Stimulated activated CD8-positive, alpha-beta memory T cell treated with anti-CD3 and anti-CD28 coated beads, Interleukin-7, amount 100 ng/mL, for 4 hours (primary cell): ENCODE measurements at places on chromosomes 7 and 10.

DNA sequence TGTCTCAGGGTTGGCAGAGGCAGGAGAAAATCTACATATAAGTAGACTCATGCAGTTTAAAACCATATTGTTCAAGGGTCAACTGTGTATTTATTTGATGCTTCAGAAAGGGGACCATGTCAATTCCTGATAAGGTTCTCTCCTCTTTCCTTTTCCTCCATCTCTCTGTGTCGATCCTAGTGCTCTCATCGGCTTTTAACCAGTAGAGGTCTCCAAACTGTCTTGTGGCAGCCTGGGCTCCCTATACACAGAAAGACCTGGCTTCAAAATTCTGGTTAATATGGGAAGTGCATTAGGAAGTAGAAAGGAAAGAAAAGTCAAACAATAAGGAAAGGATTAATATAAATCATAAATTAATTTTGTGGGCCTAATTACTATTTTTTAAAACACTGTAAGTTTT, 304.4 kb upstream of the C7orf33 start:
- DNase-seq: no peak

DNA sequence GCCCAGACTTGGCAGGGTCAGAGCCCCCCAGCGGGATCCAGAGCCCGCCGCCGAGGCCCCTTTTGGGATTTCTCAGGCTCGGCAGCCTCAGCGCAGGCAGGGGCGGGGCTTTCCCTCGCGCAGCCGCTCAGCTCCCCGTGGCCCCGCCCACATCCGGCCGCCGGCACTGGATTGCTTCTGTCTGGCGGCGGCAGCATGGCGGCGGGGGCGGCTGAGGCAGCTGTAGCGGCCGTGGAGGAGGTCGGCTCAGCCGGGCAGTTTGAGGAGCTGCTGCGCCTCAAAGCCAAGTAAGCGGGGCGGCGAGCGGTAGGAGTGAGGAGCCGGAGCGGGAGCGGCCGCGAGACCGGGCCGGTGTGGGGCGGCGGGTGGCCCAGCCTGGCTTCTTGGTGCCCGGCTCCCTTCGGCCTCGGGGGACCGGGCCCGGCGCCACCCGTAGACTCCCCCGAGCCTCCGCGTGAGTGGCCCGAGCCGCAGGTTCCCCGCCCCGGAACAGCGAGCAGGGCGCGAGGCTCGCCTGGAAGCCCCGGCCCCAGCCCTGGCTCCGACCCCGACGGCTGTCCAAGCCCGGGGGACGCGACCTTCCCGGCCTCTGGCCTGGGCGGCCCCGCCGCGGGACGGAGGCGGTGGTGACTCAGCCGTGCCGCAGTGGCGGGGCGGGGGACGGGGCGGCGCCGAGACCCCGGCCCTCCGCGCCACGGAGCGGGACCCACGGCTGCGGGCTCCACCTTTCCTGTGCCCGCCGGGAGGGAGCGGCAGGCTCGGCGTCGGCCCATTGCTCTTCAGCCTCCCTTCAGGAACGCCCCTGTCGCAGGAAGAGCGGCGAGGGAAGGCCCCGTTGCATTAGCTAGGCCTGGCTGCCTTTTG, at the start of gene GLRX3:
TSS of gene GLRX3 (plus strand) at position 166 of the 864 bp plus-strand sequence. CDS start at position 196, 30 bp downstream.
- DNase-seq: peak; percentile 75

GRCh38 chr7:15105711-15106110, 203.2 kb upstream of the DGKB start:
- DNase-seq: no peak

GRCh38 chr10:107966826-107967225, 802.3 kb upstream of the SORCS1 start:
- DNase-seq: no peak

GRCh38 chr10:60388116-60388625, 1.5 kb downstream of the ANK3 start:
- no peak for DNase-seq

DNA sequence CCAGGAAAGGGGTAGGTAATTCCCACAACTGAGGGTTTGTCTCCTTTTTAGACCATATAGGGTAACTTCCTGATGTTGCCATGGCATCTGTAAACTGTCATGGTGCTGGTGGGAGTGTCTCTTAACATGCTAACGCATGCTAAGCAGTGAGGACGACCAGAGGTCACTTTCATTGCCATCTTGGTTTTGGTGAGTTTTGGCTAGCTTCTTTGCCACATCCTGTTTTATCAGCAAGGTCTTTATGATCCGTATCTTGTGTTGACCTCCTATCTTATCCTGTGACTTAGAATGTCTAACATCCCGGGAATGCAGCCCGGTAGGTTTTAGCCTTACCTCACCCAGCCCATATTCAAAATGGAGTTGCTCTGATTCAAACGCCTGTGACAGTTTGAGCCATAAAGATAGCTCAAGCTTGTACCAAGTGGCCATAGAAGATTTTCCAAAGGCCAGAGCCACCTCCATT, 176.0 kb upstream of the NAMPT start:
- DNase-seq: no peak

GRCh38 chr7:19114551-19114855, 2.9 kb downstream of the TWIST1 start:
- no peak for DNase-seq

GRCh38 chr7:1095621-1096155, 7.8 kb downstream of the GPER1 start:
- DNase-seq: no peak

GRCh38 chr7:27150568-27151340, 1.6 kb downstream of the HOXA3 start:
- DNase-seq: peak; percentile 21

- DNase-seq: no peak
Observed at GRCh38 chr7:95951531-95951930, 179.2 kb downstream of the DYNC1I1 start.

DNA sequence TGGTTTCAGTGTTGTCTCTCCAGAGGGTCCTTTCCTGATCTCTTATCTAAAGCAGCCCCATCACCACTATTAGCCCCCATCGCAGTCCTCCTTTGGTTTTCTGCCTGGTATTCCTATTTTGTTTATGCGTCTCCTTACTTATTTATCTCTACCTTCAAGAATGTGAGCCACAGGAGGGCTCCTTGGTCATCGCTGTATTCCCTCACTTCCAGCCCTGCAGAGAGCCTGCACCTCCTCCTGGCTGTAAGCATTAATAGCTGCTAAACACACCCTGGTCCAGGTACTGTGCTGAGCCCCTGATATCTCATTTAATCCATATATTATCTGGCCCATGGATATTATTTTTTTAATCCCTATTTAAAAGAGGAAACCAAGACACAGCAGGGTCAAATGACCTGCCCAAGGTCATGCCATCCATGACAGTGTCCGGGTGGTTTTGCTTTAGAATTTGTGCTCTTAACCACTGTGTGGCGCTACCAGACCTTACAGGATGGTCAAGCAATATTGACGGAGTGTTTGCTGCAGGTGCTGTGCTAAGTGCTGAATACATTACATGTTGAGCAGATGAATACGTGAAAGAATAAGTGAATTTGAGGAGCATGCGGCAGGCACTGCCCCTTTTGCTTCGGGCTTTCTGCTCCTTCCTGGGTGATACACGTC, 227.2 kb downstream of the ADAM12 start:
- DNase-seq: no peak

- no peak for DNase-seq
Observed at GRCh38 chr7:26155531-26156375, 3.8 kb downstream of the NFE2L3 start.

DNA sequence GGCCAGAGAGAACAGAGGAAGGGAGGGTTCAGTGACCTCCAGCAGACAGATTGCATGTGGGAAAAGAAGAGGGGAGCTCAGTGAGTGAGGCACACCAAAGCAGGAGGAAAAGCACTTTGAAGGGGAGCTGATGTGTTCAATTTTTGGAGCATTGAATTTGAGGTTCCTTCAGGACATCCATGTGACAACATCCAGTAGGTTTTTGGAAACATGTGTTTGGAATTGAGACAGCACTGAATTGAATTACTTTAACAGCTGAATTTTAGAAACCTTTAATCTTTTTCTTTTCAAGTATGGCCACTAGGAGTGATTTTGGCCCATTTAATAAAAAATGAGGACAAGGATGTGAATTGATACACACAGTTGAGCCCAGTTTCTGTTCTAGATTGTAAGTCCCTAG, 101.8 kb upstream of the SEC61G start:
- no peak for DNase-seq

- DNase-seq: no peak
Observed at GRCh38 chr7:123096976-123097375, 101.5 kb upstream of the TAS2R16 start.

- no peak for DNase-seq
Observed at GRCh38 chr10:92125144-92125543, 165.7 kb downstream of the CPEB3 start.

GRCh38 chr7:91869661-91870060, 10.8 kb downstream of the MTERF1 start:
- DNase-seq: no peak

DNA sequence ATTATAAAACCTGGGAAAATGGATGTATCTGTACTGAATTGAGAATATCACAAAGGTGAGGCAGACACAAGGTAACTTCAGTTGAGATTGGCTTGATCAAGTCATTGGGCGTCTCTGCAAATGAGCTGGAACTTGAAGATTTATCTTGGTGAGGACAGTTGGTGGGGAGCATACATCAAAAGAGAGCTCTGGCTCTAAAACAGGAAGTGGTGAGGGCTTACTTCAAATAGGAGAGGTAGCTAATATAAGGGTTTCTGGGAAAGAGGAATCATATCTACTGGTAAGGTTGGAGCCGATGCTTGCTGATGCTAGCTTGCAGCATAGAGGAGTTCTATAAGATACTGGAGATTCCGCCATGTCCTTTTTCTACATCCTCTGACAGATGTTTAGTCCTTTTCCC, 39.9 kb upstream of the FGL2 start:
- no peak for DNase-seq

DNA sequence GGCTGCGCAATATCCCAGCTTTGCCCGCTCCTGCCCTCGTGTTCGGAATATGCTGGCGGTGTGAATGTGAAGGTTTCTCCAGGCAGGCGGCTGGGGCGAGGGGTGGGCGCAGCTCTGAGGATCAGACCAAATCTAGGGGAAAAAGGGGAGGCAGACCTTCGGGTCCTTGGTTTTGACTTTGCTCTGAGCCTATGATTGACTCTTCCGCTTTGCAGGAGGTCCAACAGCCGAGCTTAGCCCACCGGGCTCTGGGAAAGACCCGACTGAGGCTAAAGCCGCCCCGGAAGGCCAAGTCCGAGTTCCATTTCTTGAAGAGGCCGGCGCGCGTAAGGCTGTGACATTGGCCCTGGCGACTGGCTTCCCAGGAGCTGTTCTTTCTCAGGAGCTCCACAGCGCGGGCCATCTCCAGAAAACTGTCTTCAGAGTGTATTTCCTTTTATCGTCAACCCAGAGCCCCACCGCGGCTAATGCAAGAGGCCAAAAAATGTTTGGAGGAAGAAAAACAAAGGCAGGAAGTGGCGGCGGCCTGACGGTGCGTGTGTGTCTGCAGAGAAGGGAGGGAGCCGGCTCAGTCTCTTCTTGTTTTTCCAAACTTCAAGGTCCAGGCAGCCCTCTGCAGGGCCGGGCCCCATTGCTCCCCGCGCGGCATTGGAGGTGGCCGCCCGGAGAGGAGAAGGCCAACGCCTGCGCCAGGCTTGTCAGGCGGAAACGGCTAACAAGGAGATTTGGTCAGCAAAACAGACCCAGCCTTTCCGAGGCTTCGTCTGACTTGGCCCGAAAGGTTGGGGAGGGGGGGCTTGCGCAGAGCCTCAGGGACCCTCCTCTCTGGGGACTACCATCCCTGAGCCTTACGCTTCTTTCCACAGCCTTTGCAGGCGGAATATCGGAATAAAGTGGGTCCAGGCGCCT, 3.6 kb upstream of the HOXA11 start:
- DNase-seq: no peak

DNA sequence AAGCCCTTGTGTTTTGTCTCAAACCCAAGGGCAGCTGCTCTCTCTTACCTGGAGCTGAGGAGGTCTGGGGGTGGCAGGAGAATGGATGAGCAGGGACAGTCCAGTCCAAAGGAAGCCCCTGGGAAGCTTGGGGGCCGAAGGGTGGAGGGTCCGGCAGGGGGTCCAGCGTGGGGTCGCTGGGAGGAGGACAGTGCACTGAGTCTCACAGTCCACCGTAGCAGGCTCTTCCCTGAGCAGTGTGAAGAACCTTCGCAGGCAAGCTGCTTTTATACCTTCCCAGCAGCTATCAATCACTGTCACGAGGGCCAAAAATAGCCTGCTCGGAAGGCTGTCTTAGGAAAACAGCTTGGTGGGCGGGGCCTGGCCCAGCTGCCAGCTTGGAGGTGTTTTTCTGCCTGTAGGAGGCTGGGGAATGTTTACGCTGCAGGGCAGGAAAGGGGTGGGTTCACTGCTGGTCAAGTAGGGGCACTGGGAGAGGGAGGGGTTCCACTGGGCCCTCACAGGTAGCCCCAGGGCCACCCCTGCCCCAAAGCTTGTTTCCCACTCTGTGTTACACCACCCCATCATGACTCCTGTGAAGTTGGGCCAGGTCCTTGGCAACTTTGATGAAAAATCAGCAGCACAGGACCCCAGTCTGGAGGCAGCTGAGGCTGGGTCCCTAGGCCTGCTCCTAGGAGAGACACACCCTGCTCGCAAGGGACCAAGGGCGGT, at the start of gene DEPP1:
TSS of gene DEPP1 (minus strand) at position 240 of the 711 bp plus-strand sequence. CDS start 779 bp downstream, outside the sequence.
- no peak for DNase-seq

DNA sequence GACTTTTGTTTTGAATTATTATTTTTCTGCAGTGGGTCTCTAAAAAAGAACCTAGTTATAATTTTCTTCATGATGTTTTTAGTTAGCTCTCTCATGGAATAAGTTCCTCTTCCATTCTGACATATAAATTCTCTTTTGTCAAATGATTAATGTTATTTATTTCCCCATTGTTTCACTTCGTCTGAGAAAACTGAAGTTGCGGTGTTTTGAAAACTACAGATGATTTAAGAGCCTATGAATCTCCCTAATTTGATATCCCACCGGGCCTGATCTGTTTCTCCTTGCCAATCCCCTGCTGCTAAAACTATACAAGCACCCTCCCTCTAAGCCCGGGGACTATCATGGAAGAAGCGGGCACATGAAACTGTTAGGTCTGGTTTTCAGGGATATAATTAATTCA, 41.4 kb downstream of the HTR7 start:
- DNase-seq: no peak

GRCh38 chr10:4437791-4438190, 388.2 kb upstream of the AKR1E2 start:
- DNase-seq: no peak

- no peak for DNase-seq
Observed at GRCh38 chr7:108067844-108068243, 62.3 kb downstream of the LAMB4 start.

GRCh38 chr10:7388602-7389001, 22.2 kb downstream of the SFMBT2 start:
- DNase-seq: peak; percentile 38

DNA sequence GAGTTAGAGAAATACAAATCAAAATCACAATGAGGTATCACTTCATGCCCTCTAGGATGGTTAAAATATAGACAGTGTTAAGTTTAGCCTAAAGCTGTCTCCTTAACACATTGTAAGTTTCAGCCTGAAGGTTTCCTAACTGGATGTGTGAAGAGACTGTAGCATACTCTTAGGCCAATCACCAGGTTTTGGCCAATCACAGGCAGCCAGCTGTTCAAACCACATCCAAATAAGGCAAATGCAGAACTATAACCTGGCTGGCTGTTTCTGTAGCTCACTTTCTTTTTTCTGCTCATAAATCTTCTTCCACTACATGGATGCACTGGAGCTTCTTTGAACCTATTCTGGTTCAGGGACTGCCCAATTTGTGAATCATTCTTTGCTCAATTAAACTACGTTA, 19.7 kb downstream of the ESYT2 start:
- DNase-seq: no peak

GRCh38 chr7:127667759-127668530, 16.0 kb downstream of the SND1 start:
- no peak for DNase-seq

GRCh38 chr7:111639934-111640333, 77.6 kb upstream of the IMMP2L start:
- no peak for DNase-seq
